ENCODE measurements at places on chromosomes 7 and 10.

DNA sequence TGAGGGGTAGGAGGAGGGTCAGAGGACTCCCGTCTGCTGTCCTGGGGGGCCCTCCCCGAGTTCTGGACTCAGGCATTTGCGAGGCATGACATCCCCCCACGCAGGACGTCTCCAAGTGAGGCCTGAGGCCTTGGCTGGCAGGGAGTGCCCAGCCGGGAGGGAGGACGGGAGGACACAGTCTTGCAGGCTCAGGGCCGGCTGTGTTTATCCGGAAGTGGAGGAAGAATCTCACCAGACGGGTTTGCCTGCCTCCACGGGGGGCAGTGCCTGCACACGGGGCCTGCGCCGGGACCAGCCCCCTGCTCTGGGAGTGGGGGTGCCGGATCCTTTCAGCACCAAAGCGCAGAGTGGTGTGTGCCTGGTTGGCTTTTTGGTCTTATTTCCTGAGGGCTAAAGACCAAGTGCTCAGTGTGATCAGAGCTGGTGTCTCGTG is 10.9 kb downstream of the PWWP2B start:
- DNase-seq, result no peak

GRCh38 chr10:11824376-11824775 is 1.2 kb downstream of the PROSER2 start:
- DNase-seq, result no peak

DNA sequence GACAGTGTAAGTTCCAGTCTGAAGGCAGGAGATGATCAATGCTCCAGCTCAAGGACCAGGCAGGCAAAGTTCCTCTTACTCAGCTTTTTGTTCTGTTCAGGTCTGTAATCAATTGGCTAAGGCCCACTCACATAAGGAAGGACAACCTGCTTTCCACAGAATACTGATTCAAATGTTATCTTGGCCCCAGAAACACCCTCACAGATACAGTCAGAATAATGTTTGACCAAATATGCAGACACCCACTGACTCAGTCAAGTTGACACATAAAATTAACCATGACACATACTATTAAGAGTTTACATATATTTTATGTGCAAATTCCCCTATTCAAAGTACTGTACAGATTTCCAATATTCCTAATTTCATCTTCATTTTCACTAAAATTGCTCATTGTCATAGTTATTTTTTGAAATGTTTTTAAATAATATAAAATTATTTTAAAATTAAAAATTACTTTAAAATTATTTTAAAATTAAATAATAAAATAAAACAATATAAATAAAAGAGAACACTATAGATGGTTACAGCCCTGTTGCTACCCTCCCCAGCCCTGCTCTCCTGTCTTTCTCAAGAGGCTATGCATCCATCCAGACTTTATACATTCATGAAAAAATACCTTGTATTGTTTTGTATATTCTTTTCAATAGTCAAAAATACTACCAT is 59.4 kb downstream of the RAB11FIP2 start:
- DNase-seq, result no peak

GRCh38 chr7:137593115-137593711 is 249.7 kb upstream of the PTN start:
- no peak for DNase-seq

DNA sequence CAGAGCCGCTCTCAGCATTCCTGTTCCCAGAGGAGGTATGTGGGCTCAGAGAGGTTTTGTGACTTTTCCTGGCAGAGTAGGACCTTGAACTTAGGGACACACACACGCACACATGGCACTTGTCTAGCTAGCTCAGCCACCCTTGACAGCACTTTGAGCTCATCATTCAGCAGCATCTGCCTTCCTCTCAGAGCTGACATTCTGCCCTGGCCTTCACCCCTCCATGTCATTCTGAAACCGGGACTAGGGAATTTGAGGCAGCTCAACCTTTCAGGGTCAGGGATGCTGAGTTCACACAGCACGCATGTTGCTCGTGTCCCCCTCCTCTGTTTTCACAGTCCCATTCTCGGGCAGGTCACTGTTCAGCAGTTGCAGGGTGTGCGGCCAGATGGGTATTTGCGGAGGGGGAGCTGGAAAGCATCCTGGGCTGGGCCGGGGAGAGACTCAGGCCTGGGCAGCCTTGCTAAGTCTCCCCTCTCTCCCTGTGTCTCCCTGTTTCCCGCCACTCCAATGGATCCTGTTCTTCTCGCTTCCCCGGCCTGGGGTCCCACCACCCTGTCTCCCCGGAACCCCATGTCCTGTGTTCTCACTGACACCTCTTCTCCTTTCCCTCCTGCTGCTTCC is 78.0 kb downstream of the COL13A1 start:
- no peak for DNase-seq

- DNase-seq, result no peak
These were observed 278.8 kb downstream of the CACNA2D1 start for GRCh38 chr7:82164813-82165212.

DNA sequence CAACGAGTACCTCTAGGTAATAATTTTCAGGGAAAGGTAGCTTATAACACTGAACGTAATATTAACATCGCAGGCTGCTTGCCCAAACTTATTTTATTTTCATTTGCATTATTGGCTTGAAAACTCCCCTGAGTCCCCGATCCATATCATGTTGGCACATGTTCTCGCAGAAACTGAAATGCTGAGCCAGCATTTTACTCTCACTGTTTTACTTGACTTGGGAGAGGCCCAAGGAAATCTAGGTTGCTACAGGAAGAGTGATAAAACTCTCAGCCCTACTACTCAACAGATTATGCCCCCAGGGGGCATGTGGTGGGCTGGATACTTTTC is 183.5 kb upstream of the HABP2 start:
- no peak for DNase-seq

- DNase-seq, result no peak
These were observed 21.2 kb downstream of the INPP5A start for GRCh38 chr10:132558516-132559413.

DNA sequence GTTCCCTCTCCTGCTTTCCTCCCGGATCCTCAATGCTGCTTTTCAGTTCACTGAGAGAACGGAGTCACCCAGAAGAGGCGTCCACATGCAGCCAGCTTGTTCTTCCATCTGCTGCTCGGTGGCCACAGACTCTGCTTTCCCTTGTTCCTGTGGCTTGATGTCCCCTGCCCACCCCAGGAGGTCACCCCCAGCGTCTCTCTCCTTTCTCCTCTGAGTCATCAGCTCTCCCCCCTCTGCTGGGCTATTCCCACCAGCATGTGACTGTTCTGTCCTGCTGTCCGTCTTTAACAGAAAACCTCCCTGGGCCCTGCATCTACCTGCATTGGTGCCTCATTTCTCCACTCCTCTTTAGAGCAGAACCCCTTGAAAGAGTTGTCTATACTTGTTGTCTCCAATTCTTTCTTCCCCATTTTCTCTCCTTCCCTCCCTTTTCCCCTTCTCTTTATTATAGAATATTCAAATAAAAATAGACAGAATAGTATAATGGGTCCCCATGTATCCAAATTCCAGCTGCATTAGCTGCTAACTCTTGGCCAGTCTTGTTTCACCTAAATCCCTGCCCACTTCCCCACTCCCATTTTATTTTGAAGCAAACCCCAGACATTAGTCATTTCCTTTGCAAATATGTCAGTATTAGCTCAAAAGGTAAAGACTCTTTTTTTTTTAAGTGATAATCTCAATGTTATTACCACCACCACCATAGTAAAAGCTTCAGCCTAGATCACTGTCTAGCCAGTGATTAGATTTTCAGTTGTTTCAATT is 4.1 kb downstream of the ZNF282 start:
- no peak for DNase-seq

DNA sequence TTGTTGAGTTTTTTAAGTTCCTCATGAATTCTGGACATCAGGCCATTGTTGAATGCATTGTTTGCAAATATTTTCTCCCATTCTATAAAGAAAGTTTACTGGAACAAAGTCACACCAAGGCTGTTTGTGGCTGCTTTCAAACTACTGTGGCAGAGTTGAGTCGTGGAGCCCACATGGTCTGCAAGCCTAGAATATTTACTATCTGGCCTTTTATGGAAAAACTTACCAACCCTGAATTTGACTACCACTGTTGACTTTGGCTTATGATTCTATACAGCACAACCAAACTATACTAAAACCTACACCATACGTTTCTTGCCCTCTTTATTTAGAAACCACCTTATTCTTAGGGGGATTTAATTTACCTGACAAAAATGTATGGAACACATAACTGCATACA is 239.1 kb downstream of the KCNMA1 start:
- DNase-seq, result no peak

DNA sequence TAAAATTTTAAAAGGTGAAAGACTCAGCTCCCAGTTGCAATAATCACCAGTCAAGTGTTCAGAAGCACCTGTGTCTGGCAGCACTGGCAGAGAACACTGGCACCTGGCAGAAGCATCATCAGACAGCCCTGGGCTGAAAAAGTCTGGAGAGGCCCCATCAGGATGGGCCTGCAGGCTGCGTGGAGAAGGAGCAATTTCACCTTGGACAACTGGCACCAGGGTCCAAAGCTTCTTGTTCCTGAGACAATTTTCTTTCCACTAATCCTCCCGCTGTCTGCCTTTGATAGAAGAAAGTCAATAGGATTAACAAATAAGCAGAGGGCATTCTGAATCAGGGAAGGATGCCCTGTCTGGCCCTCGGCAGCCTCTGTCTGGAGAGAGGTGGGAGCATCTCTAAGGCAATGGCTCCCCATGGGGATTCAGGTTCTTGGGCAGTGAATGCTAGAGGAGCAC is 6.5 kb downstream of the COBL start:
- DNase-seq, result no peak

GRCh38 chr10:92313750-92314149 is 22.8 kb downstream of the MARCHF5 start:
- DNase-seq, result no peak

DNA sequence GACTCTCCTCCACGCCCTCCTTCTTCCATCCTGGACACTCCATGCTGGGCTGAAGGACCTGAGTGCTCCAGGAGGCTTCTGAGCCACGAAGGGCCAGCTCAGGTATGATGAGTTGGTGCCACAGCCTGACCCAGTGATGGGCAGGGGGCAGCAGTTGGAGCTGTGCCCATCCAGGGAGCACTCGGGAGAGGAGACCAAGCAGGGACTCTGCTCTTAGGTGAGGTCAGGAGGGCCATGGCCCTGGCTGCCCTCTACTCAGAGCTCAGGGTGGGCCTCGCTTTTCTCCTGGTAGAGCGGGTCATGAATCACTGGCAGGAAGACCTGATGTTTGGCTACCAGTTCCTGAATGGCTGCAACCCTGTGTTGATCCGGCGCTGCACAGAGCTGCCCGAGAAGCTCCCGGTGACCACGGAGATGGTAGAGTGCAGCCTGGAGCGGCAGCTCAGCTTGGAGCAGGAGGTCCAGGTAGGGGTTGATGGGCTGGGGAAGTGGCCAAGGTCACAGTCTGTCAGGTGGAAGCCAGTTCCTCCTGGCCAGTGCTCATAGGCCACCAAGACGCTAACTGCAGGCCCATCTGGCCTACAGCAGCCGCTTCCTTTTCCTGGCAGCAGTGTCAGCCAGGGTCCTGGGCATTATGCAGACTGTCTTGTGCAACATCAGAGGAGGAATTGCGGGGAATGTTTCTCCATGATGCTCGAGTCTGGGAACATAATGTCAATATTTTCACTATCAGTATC is 50.8 kb downstream of the ALOX5 start:
- DNase-seq, result no peak

DNA sequence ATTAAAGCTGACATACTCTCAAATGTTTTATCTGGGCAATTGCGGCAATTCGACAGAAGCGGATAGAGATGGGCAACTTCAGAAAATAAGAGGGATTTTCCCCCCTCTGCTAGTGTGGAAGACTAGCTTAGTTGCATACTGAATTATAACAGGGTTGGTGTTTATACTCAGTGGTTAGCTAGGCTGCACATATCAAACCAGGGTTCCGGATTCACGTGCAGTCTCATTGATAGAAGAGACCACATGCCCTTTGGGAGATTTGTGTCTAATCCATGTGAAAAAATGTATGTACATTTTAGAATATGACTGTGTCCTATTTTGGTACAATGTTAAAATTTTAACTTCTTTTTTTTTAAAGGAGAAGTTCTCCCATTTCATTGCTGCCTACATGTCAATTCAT is 136.9 kb upstream of the FZD1 start:
- DNase-seq, result no peak

DNA sequence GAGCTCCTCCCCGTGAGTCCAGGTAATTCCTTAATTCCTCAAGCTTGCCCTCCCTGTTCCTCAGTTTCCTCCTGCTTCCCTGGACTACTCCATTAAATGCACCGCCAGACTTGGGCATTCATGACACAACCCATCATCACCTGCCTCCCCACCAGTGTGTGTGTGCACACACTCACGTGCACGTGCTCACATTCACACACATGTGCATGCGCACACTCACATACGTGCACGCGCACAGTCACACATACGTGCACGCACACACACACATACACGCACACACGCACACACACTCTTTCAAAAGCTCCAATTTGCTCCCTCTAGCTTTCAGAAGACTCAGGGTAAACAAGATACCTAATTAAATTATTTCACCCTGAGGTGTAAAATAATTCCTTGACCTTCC is 216.7 kb downstream of the FAM107B start:
- no peak for DNase-seq

DNA sequence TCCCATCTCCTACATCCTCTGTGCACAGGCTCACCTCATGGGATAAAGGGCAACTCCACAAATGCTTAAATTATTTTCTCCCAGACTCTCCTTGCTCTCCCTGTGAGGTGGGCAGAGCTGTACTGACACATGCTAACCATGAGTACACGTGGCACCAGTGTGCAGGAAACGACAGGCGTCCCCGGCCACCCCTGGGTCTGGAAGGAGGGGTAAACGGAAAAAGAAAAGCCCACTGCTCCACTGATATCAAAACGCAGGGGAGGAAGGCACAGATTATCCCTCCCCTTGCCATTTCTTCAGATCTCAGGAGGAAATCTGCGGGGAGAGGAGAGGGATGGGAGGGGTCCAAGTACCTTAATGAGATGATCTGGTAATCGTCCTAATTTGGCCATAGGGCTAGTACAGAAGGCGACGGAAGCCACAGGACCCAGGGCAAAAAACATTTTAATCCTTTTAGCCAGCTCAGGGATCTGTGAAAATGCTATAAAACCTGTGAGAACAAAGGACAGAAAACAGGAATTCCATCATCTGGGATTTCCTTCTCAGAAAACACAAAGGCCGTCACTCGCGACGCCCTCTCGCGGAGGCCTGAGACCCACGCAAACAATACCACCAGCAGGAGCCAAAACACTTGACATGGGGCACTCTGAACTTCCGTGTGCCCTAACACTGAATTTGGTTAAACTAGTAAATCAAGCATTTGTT is 17.8 kb upstream of the CH25H start:
- DNase-seq, result no peak

- DNase-seq, result no peak
These were observed 50.7 kb downstream of the GDI2 start for GRCh38 chr10:5762531-5762930.
